ENCODE measurements at places on chromosomes 5 and 9. TPM values are rescaled to one million over a fixed set of nuclear protein-coding genes. Genes with fewer than 3 reads are reported as not detected.

DOK3 gene
- 8.5 TPM for polyA plus RNA-seq

SLIT3 gene
- 64.7 TPM for polyA plus RNA-seq

FAM240B gene
- polyA plus RNA-seq = not detected

PTPRD gene
- 7.3 TPM for polyA plus RNA-seq

SPINK13 gene
- polyA plus RNA-seq = not detected

EDIL3 gene
- 19.2 TPM for polyA plus RNA-seq

AQP7 gene
- polyA plus RNA-seq = 8.7 TPM
